RPMI7951 (cell line): ENCODE measurements at places on chromosomes 12 and 14.

DNA sequence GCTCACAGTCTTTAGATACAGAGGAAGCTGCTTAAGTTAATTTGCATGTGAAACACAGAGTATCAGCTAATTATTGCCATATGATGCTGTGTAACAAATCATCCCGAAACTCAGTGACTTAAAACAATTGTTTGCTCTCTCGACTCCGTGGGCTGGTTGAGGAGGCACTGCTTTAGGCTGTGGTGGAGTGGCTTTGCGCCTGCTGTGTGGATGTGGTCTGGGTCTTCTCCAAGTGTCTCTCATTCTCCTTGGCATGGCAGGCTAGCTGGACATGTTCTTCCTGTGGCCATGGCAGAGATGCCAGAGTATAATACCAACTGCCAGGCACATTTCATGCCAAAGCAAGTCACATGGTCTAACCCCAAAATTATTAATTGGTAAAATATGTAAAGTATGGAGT lies 40.9 kb downstream of the PELI2 start:
- no peak for DNase-seq

DNA sequence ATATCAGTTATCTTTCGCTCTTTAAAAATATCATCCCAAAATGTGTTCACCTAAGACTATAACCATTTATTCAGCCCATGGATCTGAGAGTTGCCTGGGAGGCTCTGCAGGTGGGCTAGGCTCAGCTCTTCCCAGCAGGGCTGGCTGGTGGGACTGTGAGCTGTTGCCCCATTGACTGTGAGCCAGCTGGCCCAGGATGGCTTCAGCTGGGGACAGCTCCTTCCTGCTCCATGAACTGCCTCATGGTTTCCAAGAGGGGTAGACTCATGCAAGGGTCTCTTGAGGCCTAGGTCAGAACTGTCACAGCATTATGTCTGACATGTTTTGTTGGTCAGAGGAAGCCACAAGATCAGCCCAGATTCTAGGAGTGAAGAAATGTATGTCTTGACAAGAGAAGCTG lies 114.1 kb upstream of the E2F7 start:
- no peak for DNase-seq

DNA sequence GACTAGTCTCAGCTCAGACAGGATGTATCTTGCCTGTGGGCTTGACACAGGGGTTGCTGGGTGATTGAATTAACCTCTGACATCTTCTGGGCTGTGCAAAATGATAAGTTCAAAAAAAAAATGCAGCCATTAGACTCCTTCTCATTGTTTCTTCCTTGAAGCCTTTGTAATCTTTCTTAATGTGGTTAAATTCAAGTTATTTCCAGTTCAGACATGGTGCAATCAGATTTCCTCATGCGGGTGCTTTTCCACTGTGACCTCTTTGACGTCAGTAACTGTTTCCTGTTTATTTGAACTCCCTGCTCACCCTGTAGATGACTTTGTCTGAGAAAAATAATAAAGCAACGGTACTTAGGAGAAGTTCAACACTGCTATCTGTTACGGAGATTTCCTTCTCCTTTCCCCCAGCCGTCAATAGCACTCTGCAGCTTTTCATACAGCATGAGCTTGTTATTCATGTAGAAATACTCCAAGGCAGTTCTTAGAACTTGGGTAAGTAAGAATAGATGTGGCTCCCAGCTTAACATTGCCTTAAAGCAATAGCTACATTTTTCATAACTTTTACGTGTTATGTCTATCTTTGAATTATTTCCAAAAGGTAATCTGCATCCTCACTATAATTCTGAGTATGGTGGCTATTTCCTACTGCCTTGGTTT lies 155.5 kb downstream of the PRKCH start:
- DNase-seq, result peak; percentile 80

GRCh38 chr12:118645219-118645618 lies 268.9 kb downstream of the SUDS3 start:
- DNase-seq, result no peak

DNA sequence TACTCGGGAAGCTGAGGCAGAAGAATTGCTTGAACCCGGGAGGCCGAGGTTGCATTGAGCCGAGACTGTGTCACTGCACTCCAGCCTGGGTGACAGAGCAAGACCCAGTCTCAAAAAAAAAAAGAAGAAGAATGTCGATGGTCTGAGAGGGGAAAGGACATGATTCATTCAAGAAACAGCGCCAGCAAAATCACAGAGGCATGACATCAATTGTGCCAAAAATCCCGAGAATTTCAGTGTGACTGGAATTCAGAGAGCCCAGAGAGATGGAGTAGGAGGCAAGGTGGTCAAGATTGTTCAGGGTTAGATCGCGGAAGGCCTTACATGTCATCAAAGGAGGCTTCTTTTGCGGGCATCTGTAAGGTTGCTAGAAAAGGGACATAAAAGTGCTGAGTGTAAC lies 483.3 kb downstream of the VRK1 start:
- DNase-seq, result peak; percentile 58

- peak; percentile 32 for DNase-seq
Observed at GRCh38 chr14:101072531-101072930, 169.0 kb upstream of the RTL1 start.

DNA sequence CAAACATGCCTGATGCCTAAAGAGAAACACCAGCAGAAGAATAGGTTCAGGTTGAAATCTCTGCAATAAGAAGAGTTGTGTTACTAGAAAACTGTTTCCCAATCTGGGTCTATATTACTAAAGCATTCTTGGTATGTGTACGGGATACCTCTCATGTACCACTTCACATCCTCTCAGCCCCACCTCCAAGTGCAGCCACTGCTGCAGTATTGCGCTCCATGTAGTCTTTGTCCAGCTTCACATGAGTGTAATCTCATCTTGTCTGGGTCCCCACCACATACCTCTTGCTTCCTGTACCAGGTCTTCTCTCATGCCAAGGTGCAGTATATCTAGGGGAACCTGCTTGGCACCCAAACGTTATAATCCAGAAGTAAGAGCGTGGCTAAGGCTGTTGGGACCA lies 187.5 kb upstream of the EEA1 start:
- DNase-seq, result no peak
